CD4-positive, alpha-beta T cell treated with Interleukin-10 for 1 hour (primary cell): ENCODE measurements at places on chromosomes 1 and 21.

DNA sequence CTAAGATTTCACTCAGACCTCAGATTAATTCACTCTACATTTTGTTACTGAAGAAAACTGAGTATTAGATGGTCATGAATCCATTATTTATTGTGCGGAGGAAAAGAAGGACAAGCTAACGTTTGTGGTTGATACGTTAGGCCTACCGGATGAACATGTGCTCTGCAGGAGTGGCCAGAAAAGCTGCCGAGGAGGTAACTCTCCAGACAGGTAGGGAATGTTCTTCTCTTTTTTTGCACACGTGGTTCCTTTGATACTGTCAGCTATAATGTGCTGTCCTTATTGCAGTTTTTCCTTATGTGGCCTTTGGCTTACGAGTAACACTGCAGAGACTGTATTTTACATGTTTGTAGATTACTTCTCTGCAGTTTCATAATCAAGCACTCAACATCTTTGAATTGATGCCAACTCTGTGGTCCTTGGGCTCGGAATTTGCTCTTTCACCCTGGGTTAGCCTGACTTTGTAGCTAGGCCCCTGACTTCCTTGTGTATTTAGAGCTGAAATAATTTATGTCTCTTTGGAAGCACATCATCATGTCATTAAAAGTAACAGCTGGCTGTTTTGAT lies 13.6 kb downstream of the MTR start:
- DNase-seq: no peak

DNA sequence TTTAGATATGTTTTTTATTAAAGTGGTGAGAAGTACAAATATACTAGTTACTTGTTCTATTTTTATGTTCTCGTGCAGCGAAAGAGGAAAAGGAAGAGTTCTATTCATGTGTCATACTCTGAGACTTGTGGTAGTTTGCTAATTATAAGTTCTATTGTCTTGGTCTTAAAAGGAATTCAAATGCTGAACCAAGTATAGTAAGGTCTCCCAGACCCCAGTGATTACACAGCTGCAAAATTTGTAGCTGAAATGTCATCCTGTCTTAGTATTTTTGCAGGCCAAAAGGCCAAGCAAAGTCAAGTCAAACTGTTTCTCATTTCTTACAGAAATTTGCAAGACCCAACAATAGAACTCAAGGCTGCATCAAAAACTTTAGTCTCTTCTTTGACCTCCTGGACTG lies 268.7 kb downstream of the CHRM3 start:
- DNase-seq: no peak

DNA sequence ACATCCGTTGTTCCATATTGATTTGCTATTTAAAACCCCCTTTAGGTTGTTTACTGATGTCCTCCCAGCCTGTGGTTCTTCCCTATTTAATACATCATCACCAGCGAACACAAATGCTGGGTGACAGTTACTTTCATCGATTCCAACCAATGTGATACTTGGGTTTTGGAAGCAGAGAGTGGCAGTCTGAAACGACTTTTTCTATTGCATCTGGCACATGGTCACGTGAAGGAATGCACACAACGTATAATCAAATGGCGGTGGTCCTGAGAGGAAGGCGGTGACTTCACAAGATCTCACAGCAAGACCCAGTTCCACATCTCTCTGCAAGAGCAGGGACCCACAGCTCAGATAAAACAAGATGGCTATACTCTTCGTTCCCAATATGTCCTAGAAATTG lies 213.9 kb downstream of the DSCAM start:
- DNase-seq: no peak

DNA sequence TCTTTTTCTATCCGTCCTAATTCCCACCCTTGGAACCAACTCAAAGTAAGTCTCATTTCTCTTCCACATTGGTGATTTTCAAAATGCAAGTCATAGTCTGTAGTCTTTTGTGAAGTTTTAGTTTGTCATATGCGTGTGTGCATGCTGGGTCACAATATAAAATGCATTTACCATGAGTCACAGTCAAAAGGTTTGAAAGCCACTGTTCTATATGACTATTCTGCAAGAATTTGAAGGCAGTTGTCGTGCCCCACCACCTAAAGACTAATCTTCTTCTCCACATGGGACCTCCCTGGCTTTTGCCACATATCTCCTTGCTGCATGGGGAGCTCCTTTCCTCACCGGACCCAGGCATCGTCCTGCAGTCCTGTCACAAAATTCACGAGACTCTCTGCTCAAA lies 1.6 kb downstream of the STPG1 start:
- DNase-seq: no peak

- DNase-seq: no peak
These were observed 139.4 kb downstream of the LRRC7 start for GRCh38 chr1:69707103-69707502.

- DNase-seq: no peak
These were observed 163.7 kb downstream of the NTMT2 start for GRCh38 chr1:170309389-170310013.

DNA sequence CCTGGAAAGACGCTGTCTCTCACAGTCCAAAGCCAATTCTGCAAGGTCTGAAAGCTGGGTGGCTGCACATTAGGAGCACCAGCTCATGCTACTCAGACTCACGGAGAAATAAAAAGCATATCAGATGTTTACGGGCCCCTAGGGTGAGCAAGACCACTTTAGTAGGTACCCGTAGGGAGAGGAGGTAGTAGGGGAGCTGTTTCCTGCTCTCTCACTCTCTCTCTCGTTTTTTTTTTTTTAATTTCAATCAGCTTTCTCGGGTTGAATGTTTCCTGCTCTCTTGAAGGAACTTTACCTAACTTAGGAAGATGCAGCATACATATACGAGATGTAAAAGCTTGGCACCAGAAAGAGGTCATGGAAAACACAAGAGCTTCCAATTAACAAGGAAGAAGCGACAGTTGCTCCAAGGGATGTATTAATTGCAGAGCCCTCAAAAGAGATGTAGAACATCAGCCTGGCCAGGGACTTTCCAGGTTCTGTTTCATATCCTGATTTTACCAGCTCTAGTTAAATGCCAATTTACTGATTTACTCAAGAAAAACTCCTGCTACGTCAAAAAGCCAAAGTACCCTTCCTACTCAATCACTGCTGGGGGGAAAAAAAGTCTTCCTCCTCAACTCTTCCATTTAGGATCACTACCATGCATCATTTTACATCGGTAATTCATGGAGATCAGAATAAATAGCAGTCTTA lies 3.1 kb downstream of the LORICRIN start:
- no peak for DNase-seq

- DNase-seq: peak; percentile 3
These were observed 18.6 kb downstream of the A3GALT2 start for GRCh38 chr1:33302325-33302724.
